Stimulated activated CD4-positive, alpha-beta T cell treated with anti-CD3 and anti-CD28 coated beads, Interleukin-1b, Interleukin-23, amount 100 ng/mL, for 4 hours (primary cell): ENCODE measurements at places on chromosomes 11 and 22.

- DNase-seq = no peak
Observed at GRCh38 chr11:34599406-34599945, 21.4 kb upstream of the EHF start.

GRCh38 chr11:79263001-79263400 lies 177.8 kb downstream of the TENM4 start:
- no peak for DNase-seq

DNA sequence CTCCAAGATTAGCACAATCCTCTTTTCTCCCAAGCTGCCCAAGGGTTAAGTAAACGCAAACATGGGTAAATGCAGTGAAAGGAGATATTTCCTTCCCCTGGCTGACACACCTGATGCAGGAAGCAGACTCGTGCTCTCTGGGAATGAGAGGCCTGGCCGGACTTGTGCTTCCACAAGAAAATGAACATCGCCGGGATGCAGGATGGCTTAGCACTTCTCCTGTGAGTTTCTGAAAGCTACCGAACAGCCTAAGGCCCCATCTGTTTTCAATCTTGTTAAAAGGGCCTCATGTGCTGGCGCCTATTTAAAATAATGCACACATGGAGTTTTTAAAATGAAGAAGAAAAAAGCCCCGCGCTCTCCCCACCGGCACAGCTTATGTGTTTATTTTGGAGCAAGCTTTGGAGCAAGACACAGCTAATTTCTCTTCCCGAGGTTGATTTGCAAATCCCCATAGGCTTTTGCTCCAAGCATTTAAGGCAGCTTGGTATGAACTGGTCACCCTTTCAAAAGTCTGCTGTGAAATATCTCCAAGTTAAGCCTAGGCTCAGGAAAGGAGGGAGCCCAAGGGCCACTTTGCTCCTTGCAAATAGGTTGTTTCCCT lies 100.9 kb downstream of the SYN3 start:
- no peak for DNase-seq

DNA sequence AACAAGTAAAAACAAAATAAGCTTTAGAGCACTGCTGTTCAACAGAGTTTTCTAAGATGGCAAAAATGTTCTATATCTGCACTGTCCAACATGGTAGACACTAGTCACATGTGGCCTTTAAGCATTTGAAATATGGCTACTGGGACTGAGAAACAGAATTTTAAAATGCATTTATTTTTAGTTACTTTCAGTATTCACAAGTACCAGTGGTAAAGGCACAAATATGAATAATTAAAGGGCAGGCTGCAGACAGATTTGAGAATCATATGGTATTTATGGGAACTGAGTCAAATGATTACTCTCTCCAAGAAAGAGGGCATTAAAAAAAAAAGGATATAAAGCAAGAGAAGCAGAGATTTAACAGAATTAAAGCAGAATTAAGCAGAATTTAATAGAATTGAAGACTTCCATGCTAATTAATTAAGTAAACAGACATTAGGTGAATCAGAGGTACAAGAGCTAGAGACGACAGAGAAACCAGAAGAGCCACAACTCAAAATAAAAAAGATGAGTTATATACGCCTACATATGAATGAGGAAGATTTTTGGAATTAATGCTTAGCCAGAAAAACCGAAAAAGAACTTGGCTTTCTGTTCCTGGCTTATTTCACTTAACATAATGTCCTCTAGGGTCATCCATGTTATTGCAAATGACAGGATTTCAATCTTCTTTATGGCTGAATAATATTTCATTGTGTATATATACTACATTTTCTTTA lies 160.4 kb downstream of the ATG16L2 start:
- no peak for DNase-seq

DNA sequence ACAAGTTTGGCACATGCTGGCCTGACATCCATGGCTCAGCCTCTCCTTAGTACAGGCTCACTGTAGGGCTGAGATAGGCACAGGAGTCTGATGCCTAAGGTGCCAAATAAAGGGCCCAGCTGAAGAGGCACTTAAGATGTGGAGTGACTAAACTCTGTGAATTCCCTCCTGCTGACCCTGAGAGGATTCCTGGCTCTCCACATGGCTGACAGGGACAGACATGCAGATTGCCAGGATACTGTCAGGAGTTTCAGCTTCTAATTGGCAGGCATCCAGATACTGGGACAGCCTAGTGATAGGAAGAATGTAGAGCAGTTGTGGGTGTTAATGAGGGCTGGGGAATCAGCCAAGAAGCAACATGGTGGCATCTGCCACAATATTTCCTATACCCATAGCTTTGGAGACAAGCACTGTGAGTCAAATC lies 558.7 kb downstream of the INSC start:
- no peak for DNase-seq

- DNase-seq = no peak
Observed at GRCh38 chr11:110654456-110654855, 57.8 kb downstream of the ARHGAP20 start.

- DNase-seq = no peak
Observed at GRCh38 chr11:114084414-114084813, 24.9 kb downstream of the ZBTB16 start.

DNA sequence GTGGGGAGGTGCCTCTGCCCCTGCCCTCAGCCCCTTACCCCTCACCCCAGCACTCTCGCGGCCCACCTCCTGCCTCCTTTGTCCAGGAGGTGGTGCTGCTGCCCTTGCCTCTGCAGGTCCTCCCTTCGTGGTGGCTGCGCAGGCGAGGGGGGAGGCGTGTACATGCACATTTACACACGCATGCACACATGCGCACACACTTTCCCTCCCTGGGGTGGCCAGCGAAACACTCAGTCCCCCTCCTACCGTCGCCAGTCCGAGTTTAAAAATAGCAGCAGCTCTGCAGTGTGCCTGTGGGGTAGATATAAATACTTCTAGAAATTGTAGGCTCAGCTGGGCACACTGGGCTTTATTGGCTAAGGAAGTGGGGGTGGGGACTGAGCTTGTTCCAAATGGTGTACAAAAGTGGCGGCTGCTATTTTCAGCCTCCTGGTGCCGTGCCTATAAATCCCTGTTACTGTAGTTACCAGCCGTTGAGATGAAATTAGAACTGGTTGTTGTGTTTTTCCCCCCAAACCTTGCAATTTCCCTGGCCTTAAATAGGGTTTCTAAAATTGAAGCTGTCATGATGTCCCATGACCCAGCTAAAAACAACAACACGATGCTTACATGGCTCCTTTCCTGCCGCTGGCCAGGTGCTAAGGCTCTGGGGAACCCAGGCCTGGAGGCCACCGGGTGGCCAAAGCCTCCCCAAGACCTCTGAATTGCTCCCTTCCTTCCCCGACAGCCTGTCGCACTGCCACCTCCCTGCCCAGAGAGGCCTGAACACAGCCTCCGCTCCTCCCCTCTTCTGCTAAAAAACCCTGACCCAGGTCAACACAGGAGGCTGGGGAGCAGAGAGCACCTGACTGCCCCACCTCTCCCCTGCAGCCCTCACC lies 12.4 kb downstream of the PICK1 start:
- DNase-seq = no peak

GRCh38 chr11:17221968-17222367 lies 14.2 kb upstream of the PIK3C2A start:
- no peak for DNase-seq

DNA sequence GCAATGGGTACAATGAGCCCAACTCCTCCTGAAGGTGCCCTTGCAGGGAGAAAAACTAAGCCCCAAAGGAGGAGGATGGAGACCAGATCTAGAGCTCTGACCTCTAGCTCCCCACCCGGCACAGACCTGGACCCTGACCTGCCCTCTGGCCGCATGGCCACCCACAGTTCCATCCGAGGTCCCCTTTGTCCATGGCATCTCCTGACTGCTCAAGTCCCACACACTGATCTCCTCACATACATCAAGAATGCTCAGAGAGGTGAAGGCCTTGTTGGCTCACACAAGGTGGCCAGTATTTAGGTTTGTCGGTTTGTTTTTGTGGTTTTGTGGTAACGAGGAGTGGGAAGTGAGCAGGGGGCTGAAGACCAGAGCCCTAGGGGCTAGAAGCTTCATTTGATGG lies 423.5 kb upstream of the B3GAT1 start:
- DNase-seq = no peak

DNA sequence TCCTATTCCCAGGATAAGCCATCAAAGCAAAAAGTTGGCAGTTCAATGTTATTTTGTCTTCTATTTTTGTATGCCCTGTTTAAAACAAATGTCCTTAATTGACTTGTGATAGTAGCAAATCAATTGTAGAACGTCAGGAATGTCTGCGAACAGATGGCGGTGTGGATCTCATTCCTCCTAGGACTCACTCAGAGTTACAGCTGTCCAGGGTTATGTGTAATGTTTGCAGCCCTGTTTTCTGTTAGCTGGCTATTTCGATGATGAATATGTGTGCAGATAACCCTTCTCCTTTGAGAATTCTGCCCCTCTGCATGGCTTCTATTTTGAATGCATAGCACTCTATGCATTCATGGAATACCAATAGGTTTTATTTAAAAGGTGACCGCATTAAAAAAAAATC lies 1248.0 kb upstream of the CNTN5 start:
- no peak for DNase-seq

DNA sequence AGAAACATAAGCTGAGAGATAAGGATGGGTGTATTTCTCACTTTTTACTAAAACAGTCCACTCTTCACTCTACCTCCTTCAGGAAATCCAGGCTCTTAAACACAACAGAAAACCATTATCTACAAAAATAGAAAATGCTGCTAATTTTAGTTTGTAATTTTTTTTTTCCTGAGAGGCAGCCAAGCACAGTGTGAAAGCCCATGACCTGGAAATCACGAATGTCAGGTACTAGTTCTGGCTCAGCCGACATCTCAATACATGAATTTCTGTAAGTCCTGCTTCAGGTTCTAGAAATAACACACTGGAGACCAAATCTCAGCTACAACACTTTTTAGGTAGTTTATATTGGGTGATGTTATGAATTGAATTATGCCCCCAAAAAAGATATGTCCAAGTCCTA lies 308.9 kb downstream of the KCNA4 start:
- no peak for DNase-seq

DNA sequence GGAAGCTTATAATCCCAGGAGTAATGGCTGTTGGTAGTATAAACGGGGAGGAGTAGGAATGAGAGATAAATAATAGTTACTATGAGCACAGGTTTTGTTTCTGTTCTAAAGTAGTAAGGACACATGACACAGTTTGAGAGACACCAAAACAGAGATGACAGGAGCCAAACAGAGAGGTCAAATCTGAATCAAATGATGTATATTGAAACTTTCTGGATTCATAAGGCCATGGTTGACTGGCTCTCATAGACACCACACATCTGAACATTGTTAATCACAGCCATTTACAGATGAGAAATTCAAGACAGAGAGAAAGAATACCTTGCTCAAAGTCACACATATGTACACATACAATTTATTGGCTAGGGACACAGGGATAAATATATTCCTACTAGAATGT lies 63.4 kb upstream of the UCP3 start:
- DNase-seq = no peak

DNA sequence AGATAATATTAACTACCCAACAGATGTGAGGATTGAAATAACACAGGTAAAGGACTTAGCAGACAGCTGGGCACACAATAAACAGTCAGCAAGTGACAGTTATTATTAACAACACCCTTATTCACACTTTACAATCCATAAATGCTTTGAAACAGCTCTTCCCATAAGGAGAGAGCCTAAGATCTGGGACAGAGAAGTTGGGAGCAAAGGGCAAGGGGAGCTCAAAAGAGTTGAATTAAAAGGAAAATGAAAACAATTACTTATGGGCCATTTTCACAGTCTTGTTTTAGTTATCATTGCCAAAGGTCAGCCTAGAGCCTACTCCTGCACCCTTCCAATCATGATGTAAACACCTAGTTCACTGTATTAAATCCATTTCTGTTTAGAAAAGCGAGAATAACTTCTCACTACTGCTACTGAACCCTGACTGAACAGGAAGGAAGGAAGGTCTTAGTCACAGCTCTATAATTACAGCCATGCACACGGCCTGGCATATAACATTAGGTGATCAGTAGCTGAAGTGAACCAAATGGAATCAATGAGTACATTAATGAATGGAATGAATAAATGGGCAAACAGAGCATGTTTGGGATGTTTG lies 111.3 kb downstream of the PLEKHA7 start:
- no peak for DNase-seq

DNA sequence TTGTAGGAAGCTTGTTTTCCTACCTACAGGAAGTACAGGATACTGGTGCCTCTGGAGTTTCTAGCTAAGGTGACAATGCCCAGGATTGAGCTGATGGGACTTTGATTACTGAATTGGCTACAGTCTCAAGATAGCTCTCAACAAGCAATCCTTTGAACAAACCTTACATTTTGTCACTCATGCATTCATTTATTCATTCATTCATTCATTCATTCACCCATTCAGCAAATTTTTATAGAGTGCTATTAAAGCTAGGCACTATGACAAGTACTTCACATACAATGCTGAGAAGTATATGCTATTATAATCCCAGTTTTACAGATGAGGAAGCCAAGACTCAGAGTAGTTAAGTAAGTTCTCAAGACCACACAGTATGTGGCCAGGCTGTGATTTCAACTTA lies 103.1 kb upstream of the MTMR2 start:
- no peak for DNase-seq

DNA sequence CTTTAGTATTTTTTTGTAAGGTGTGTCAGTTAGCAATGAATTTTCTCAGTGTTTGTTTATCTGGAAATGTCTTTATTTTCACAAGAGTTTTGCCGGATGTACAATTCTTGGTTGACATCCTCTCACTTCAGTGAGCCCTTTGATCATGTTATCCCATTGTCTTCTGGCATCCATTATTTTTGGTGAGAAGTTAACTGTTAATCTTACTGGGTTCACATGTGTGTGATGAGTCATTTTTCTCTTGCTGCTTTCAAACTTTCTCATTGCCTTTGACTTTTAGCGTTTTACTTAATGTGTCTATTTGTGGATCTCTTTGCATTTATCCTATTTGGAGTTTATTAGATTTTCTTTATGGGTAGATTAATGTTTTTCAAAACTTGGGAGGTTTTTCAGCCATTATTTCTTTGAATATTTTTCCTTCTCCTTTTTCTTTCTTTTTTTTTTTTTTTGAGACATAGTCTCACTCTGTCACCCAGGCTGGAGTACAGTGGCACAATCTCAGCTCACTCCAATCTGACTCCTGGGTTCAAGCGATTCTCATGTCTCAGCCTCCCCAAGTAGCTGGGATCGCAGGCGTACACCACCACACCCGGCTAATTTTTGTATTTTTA lies 100.5 kb upstream of the RRM1 start:
- no peak for DNase-seq

DNA sequence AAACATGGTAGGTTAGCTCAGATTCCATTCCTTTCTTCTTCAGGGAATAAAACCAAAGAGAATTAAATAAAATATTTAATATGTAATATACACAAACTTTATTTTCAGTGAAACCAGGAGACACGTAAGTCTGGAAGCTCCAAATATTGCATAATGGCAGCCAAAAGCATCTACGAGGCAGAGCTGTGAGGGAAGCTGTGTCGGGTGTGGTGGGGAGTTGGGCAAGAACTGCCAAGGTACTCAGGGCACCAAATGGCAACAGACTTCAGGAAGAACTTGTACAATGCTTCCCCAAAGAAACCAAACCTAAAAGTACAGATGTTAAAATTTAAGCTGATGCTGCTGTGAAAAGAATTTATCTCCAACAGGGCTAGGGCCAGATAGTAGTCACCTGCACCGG lies 47.5 kb upstream of the C11orf87 start:
- DNase-seq = no peak
